ENCODE measurements at places on chromosomes 4 and X.

GRCh38 chrX:53318766-53319353 lies 37.5 kb upstream of the IQSEC2 start:
- no peak for DNase-seq

DNA sequence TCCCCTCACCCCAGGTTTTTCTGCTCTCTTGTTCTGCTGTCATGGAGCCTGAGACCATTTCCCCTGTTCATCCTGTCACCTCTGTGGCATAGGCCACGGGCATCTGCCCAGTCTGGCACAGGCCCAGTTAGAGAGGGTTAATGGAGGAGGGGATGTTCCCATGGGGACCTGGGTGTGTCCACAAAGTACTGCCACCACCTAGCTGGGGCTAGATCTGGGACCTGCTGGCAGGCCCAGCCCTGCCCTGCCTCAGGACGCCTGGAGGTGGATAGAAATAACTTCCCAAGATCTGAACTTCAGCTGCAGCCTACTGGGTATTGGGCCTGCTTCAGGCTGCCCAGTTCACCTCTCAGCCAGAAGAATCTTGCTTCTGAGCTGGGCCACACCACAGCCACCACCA lies 13.5 kb downstream of the EFNB1 start:
- peak; percentile 77 for DNase-seq

DNA sequence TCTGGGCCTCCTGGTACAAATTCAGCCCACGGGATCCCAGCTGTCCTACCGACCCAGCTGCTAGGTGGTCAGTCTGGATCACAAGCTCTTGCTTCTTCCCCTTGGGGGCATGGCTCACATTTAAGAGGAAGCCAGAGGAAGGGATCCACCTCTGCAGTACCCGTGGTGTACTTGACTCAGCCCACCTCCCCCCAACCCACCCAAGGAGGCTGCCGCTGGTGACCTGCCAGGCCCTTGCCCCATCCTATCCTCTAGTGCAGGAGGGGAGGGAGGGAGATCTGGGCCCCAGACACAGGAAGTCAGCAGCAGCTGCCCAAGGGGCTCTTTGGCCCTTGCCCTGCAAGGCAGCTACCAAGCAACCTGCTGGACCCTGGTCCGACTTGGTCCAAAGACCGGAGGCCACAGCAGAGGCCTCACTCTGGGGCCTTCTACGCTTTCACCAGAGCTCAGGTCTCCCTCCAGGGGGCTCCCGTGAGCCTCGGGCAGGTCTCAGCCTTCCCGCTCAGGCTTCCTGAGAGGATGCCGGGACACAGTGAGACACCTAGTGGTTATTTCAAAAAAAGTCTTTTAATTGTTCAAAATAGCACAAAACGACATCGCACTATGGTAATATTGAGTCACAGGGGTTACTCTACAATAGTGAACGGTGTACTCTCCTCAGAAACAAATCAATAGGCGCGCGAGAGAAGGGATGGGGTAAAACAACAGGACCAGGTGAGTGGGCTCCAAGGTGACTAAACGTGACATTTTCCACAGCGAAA lies 2.7 kb upstream of the RENBP start:
- DNase-seq, result peak; percentile 84

GRCh38 chrX:73267979-73268378 lies 53.3 kb upstream of the NAP1L2 start:
- DNase-seq, result no peak

DNA sequence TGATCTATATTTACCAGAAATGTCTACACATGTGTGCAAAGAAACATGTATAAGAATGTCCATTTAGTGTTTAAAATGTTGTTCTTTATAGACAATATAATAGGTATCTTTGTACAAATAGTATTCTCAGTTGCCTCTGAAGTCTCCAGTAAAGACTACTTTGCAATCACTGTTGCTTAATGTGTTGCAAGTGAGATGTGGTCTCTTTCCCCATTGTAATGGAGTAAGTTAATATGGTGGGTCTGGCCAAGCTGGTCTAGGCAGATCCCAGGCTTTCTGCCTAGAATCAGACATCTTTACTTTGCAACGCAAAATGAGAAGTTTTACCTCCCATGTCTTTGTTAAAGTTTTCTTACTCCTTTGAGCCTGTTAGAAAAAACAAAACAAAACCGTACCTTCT lies 144.8 kb downstream of the GABRA3 start:
- DNase-seq, result no peak

- no peak for DNase-seq
Observed at GRCh38 chrX:112731793-112732192, 52.1 kb upstream of the LHFPL1 start.

- no peak for DNase-seq
Observed at GRCh38 chrX:2397229-2398063, 103.3 kb downstream of the DHRSX start.

DNA sequence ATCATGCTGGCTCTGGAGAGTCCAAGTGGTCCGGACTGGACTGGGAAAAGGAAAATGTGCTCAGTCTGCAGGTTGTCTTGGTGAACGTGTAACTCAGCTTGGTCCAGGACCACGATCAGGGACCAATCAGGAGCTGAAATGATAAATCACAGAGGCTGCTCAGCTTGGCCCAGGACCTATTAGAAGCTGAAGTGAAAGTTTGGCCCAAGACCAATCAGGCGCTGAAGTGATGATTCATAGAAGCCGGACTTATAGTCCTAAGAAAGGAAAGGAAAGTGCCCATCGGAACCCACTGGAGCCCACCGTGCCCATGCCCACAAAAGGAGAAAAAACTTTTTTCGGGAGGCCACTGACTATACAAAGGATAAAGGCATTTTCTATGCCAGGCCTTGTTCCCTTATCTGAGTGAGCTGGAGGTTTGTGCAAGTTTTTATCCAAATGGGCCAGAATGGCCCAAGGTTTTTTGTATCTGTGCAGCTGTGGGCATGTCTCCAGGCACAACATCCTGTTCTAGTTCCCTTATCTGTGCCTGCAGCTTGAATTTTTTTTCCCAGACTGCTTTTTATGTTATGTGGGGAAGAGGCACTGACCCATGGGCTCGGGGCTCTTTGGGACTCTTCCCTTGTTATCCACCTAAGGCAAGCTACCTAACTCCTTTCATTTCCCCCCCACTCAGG lies 194.4 kb downstream of the FAM133A start:
- no peak for DNase-seq

DNA sequence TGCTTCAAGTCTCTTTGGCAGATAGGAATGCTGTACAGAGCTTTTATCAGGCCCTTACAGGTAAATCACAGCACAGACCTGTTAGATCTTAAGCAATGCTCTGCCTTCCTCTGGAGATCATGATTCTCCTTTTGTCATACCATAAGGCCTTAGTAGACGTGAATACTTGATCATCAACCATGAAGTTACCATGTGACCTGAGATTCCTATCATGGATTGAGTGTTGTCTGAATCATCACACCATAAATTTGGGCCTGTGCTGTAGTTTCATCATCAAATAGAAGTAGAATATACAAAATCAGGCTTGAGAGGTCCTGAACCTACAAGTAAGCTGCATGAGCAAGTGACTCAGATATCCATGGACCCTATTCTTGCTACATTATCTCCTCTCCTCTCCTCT lies 466.8 kb upstream of the INTU start:
- DNase-seq, result no peak

GRCh38 chrX:24395775-24396174 lies 35.3 kb downstream of the SUPT20HL1 start:
- DNase-seq, result peak; percentile 53

- no peak for DNase-seq
Observed at GRCh38 chr4:80259012-80259411, 7.5 kb upstream of the FGF5 start.
